ENCODE measurements at places on chromosomes 16 and 17. TPM values are rescaled to one million over a fixed set of nuclear protein-coding genes. Genes with fewer than 3 reads are reported as not detected.

DNA sequence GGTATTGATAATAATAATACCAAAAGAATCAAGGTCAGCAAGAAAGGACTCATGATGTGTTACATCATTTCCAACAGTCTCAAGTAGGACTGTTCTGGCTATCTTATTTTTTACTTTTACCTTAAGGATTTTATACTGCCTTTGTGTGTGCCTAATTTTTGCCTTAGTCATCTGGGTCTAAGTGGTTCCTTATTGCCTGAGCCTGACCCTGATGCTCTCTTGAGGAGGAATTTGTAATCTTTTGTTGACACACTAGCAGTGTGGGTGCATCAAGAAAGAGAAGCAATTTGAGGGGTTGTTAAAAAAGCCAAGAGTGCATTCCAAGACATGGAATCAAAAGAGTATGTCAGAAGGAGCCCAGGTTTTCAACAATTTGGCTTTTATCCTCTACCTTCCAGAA is 59.3 kb downstream of the TMEM100 start:
- peaks cover 60% of the 10 kb centered on the region for H3K27me3 ChIP-seq
- no peak for DNase-seq
- no peak overlapping the region for H3K27ac ChIP-seq
- H3K36me3 ChIP-seq = no peaks in the 10 kb centered on the region
- H3K4me1 ChIP-seq = no peaks in the 10 kb centered on the region

DNA sequence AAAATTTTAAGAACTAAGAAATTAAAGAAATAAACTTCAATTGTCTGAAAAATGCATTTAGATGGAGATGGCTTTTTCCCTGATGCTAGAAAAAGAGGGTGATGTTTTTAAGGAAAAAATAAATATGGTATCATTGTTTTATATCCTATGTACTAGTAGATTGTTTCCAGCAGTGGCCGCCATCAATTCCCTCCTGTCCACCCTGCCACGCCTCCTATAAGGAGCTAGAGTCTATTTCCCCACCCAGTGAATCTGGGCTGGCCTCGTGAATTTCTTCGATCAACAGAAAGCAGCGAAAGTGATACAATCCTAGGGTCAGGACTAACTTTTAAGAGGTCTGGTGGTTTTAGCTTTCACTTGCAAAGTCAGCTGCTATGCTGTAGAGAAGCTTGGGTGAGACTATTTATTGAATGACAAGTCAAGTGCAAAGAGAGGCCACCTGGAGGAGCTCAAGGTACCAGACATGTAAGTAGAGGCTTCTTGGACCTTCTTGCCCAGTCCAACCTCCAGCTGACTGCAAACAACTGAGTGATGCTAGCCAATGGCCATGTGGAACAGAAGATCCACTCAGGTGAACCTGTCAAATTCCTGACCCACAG is 80.9 kb upstream of the MTMR4 start:
- H3K27me3 ChIP-seq = no peaks in the 10 kb centered on the region
- no peaks in the 10 kb centered on the region for H3K4me1 ChIP-seq
- no peaks in the 10 kb centered on the region for H3K36me3 ChIP-seq
- no peak for DNase-seq
- no peak overlapping the region for H3K4me3 ChIP-seq

DNA sequence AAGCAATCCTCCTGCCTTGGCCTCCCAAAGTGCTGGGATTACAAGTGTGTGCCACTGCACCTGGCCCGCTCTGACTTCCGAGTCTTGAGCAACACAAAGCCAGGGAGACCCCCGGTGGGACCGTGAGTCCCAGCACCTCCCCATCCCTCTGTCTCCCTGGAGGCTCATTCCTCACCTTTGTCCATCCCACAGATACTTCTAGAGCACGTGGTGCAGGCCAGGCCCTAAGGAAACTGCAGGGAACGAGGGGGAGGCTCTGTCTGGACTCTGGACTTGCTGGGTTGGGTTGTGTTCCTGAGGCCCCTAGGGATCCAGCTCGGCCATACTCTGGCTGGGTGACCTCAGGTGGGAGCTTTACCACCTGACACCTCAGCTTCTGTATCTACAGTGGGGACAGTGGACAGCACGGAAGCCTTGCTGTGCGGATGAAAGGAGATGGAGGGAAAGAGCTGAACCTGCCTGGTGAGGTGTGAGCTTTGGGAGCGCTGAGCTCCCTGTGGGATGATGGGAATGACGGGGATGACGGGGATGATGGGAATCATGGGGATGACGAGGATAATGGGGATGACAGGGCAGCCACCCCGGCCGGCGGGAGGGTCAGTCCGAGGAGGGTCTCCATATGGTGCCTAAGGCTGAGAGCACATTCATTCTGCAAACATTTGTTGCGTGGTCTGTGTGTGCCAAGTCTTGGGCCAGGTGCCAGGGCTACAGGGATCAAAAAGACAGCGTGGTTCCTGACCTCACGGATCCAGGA is 26.6 kb downstream of the C16orf74 start:
- peaks cover 3% of the 10 kb centered on the region for H3K4me1 ChIP-seq
- H3K27me3 ChIP-seq = peaks cover 25% of the 10 kb centered on the region
- DNase-seq = no peak
- no peak overlapping the region for H3K27ac ChIP-seq

DNA sequence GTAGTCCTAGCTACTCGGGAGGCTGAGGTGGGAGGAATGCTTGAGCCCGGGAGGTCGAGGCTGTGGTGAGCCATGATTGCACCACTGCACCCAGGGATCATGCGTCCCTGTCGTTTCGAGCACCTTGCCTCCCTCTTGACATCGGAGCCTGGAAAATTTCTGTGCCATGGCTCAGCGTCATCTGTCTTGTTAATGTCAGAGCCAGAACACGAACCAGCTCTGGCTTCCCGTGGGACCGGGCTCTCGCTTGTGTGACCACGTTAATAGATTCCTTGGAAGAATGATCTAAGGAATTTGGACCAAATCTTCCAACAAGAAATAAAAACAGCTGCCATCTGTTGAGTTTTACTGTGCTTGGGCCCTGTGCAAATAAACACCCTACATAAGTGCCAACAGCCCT is 117.7 kb downstream of the ABCC1 start:
- no peak overlapping the region for H3K4me3 ChIP-seq
- H3K4me1 ChIP-seq = peaks cover 8% of the 10 kb centered on the region
- H3K36me3 ChIP-seq = peaks cover 4% of the 10 kb centered on the region
- no peak for DNase-seq

DNA sequence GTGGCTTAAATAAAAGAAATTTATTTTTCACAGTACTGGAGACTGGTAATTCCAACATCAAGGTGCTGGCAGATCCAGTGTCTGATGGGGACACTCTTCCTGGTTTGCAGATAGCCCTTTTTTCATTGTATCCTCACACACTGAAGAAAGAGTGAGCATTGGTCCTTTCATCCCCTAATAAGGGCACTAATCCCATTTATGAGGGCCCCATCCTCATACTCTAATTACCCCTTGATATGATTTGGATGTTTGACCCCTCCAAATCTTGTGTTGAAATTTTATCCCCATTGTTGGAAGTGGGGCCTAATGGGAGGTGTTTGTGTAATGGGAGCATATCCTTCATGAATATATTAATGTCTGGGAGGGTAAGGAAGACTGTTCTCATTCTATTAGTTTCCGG is 9.4 kb upstream of the FAM20A start:
- H3K36me3 ChIP-seq = no peaks in the 10 kb centered on the region
- no peak overlapping the region for H3K27ac ChIP-seq
- no peak for DNase-seq
- no peak overlapping the region for H3K4me3 ChIP-seq
- H3K4me1 ChIP-seq = no peaks in the 10 kb centered on the region

- H3K27me3 ChIP-seq = no peaks in the 10 kb centered on the region
- H3K4me3 ChIP-seq = no peak overlapping the region
- peaks cover 10% of the 10 kb centered on the region for H3K4me1 ChIP-seq
- H3K27ac ChIP-seq = peak overlapping the region; percentile 16
- peaks cover 6% of the 10 kb centered on the region for H3K36me3 ChIP-seq
- no peak for DNase-seq
These were observed 79.3 kb downstream of the CACNG1 start for GRCh38 chr17:67123699-67124098.

GRCh38 chr16:56343661-56344517 is 81.5 kb downstream of the AMFR start:
- H3K27me3 ChIP-seq = no peaks in the 10 kb centered on the region
- peaks cover 3% of the 10 kb centered on the region for H3K36me3 ChIP-seq
- no peak overlapping the region for H3K4me3 ChIP-seq
- H3K27ac ChIP-seq = no peak overlapping the region
- no peaks in the 10 kb centered on the region for H3K4me1 ChIP-seq
- DNase-seq = no peak

GRCh38 chr16:10552998-10553491 is 27.4 kb downstream of the EMP2 start:
- peaks cover 3% of the 10 kb centered on the region for H3K36me3 ChIP-seq
- peaks cover 27% of the 10 kb centered on the region for H3K27me3 ChIP-seq
- DNase-seq = peak; percentile 18
- H3K4me1 ChIP-seq = peaks cover 8% of the 10 kb centered on the region

GRCh38 chr17:27892866-27893769 is at the start of gene LYRM9:
Gene LYRM9, minus strand, starts transcription at chr17:27893365. Its CDS starts 10,671 bp downstream, at chr17:27882694.
- peak within 1 kb of the TSS; percentile 90 for H3K4me3 ChIP-seq
- H3K4me1 ChIP-seq = peaks cover 10% of the 10 kb centered on the region
- peaks cover 35% of the 10 kb centered on the region for H3K27me3 ChIP-seq
- DNase-seq = peak; percentile 99
- peaks cover under 1% of the 10 kb centered on the region for H3K36me3 ChIP-seq

DNA sequence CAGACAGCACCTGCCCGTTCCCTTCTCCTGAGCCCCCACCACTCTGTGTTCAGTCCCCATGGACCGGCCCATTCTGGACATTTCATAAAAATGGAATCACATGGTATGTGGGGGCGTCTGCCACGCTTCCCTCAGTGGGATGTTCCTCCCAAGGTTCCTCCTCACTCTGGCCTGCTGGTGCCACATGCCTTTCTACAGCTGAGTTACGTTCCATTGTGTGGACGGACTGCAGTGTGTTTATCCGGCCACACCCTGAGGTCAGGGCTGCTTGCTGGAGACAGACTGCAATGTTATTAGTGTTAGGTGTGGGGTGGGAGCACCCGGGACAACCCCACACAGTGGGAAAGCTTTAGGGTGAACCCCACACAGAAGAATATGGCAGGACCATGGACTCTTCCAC is 5.9 kb upstream of the AATK start:
- H3K27me3 ChIP-seq = peaks cover 6% of the 10 kb centered on the region
- H3K36me3 ChIP-seq = no peaks in the 10 kb centered on the region
- no peak for DNase-seq
- no peak overlapping the region for H3K27ac ChIP-seq
- no peak overlapping the region for H3K4me3 ChIP-seq

- peaks cover 15% of the 10 kb centered on the region for H3K4me1 ChIP-seq
- H3K36me3 ChIP-seq = no peaks in the 10 kb centered on the region
These were observed 530 bp downstream of the GSG1L start for GRCh38 chr16:28062847-28063521.

GRCh38 chr17:64176556-64176955 is 46.6 kb upstream of the ERN1 start:
- H3K27me3 ChIP-seq = no peaks in the 10 kb centered on the region
- no peaks in the 10 kb centered on the region for H3K4me1 ChIP-seq
- H3K27ac ChIP-seq = no peak overlapping the region
- no peak overlapping the region for H3K4me3 ChIP-seq
- no peaks in the 10 kb centered on the region for H3K36me3 ChIP-seq

- no peak overlapping the region for H3K27ac ChIP-seq
- DNase-seq = no peak
- H3K4me3 ChIP-seq = no peak overlapping the region
These were observed 101.5 kb downstream of the SEC14L1 start for GRCh38 chr17:77242118-77242851.

The GPR142 gene
- total RNA-seq = not detected

The TK1 gene
- 0.42 TPM for total RNA-seq

The CMTM3 gene
- 74.6 TPM for total RNA-seq

The SLC13A2 gene
- not detected for total RNA-seq
